ENCODE measurements at places on chromosomes 13 and 19. TPM values are rescaled to one million over a fixed set of nuclear protein-coding genes. Genes with fewer than 3 reads are reported as not detected.

DNA sequence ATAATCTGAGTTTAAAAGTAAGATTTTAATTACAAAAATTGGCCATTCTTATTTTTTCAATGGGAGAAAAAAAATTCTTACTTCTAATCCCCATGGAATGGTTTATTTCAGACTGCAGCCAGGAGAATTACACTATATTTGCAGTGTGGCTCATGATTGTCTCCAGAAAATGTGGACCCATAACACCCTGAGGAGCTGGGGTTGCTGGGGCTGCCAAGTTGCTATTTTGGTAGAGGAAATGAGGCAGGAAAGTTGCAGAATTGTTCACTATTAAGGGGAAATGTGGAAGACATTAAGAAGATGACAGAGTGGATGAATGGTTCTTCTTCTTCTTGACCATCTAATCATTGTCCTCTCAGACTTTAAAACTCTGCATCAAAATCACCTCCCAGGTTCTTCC is 4.6 kb upstream of the SCEL start:
- no peaks in the 10 kb centered on the region for H3K36me3 ChIP-seq
- no peak overlapping the region for H3K4me3 ChIP-seq
- H3K27ac ChIP-seq: no peak overlapping the region
- no peaks in the 10 kb centered on the region for H3K27me3 ChIP-seq
- DNase-seq: no peak

The EFNA2 gene
- total RNA-seq: not detected

The PRR22 gene
- total RNA-seq: 6.4 TPM

DNA sequence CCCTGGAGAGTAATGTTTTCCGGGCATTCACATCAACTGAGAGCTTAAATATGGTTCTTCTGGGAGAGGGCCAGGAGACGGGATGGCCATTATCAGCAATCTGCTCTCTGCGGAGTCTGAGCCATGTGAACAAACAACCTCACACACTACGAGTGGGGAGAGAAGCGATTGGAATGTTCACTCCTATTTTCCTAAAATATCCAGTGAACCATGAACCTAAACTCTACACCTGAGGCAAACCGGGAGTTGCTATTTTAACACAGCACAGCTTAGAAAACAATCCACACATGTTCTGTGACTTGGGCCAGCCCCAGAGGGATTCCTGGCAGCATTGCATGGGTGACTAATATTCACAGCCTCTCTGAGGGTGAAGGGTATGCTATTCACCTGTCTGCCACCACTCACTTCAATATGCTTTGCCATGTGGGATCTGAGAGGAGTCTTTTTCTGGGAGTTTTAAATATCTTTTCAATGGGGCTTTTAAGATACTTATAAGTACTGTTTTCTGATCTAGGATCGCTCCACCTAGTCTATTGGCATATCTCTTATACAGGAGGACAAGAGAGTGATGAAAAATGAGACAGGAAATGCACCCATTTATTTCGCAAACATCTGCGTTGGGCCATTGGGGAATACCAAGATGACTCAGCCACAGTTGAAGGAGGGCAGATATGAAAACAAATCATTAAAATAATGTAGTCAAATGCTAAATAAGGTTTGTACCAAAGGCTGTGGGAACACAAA is 72.6 kb upstream of the SERP2 start:
- H3K4me1 ChIP-seq: peaks cover 56% of the 10 kb centered on the region
- no peaks in the 10 kb centered on the region for H3K27me3 ChIP-seq
- peak overlapping the region; percentile 52 for H3K4me3 ChIP-seq
- peaks cover 5% of the 10 kb centered on the region for H3K36me3 ChIP-seq
- DNase-seq: peak; percentile 98
- peak overlapping the region; percentile 88 for H3K27ac ChIP-seq

The RNF113B gene
- not detected for total RNA-seq

- no peak overlapping the region for H3K4me3 ChIP-seq
- H3K27me3 ChIP-seq: no peaks in the 10 kb centered on the region
- peaks cover 77% of the 10 kb centered on the region for H3K36me3 ChIP-seq
- DNase-seq: no peak
- no peak overlapping the region for H3K27ac ChIP-seq
Observed at GRCh38 chr13:109751477-109751876, 34.9 kb downstream of the IRS2 start.

- no peak for DNase-seq
- H3K27me3 ChIP-seq: no peaks in the 10 kb centered on the region
- H3K27ac ChIP-seq: peak overlapping the region; percentile 25
- H3K36me3 ChIP-seq: peaks cover 48% of the 10 kb centered on the region
Observed at GRCh38 chr19:18160493-18160970, 7.6 kb downstream of the PIK3R2 start.

The SHD gene
- total RNA-seq: not detected

The PSPN gene
- 1.1 TPM for total RNA-seq

- no peaks in the 10 kb centered on the region for H3K36me3 ChIP-seq
- H3K27ac ChIP-seq: no peak overlapping the region
- H3K4me3 ChIP-seq: no peak overlapping the region
- no peak for DNase-seq
- H3K4me1 ChIP-seq: no peaks in the 10 kb centered on the region
- H3K27me3 ChIP-seq: no peaks in the 10 kb centered on the region
Observed at GRCh38 chr13:69108486-69108885, 999.1 kb upstream of the ATXN8OS start.

- no peak overlapping the region for H3K4me3 ChIP-seq
- H3K27ac ChIP-seq: no peak overlapping the region
- H3K4me1 ChIP-seq: peaks cover 10% of the 10 kb centered on the region
- DNase-seq: peak; percentile 64
- H3K27me3 ChIP-seq: no peaks in the 10 kb centered on the region
Observed at GRCh38 chr19:17423429-17424208, 3.8 kb downstream of the MVB12A start.

DNA sequence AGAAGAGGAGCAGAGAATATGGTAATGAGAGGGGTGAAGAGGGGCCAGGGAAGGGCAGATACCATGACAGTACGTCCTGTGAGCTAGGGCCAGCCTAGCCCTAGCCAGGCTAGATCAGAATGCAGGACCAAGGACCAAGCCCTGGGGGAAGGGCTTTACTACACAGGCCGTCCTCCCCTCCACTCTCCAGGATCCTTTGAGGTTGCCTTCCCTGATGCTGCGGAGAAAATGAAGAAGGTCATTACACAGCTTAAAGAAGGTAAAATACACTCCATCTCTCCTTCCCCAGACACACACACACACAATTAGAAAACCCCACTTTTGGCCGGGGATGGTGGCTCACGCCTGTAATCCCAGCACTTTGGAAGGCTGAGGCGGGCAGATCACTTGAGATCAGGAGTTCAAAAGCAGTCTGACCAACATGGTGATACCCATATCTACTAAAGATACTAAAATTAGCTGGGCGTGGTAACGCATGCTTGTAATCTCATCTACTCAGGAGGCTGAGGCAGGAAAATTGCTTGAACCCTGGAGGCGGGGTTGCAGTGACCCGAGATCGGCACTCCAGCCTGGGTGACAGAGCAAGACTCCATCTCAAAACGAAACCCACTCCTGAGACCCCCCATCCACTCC is 8.5 kb downstream of the SPACA6 start:
- peaks cover 64% of the 10 kb centered on the region for H3K36me3 ChIP-seq
- H3K4me3 ChIP-seq: no peak overlapping the region
- H3K27me3 ChIP-seq: no peaks in the 10 kb centered on the region
- peak overlapping the region; percentile 90 for H3K27ac ChIP-seq
- no peak for DNase-seq

GRCh38 chr13:60924856-60925255 is 490.8 kb downstream of the PCDH20 start:
- peaks cover 6% of the 10 kb centered on the region for H3K4me1 ChIP-seq
- H3K36me3 ChIP-seq: no peaks in the 10 kb centered on the region
- H3K27me3 ChIP-seq: no peaks in the 10 kb centered on the region
- H3K4me3 ChIP-seq: no peak overlapping the region
- no peak overlapping the region for H3K27ac ChIP-seq

The CAB39L gene
- total RNA-seq: 11.1 TPM

- H3K36me3 ChIP-seq: no peaks in the 10 kb centered on the region
- no peak overlapping the region for H3K27ac ChIP-seq
- H3K27me3 ChIP-seq: no peaks in the 10 kb centered on the region
Observed at GRCh38 chr19:54376610-54377285, 12.0 kb upstream of the LAIR1 start.

GRCh38 chr13:106484537-106485193 is 50.8 kb downstream of the EFNB2 start:
- H3K27ac ChIP-seq: no peak overlapping the region
- H3K36me3 ChIP-seq: peaks cover 14% of the 10 kb centered on the region
- DNase-seq: no peak
- no peaks in the 10 kb centered on the region for H3K27me3 ChIP-seq

DNA sequence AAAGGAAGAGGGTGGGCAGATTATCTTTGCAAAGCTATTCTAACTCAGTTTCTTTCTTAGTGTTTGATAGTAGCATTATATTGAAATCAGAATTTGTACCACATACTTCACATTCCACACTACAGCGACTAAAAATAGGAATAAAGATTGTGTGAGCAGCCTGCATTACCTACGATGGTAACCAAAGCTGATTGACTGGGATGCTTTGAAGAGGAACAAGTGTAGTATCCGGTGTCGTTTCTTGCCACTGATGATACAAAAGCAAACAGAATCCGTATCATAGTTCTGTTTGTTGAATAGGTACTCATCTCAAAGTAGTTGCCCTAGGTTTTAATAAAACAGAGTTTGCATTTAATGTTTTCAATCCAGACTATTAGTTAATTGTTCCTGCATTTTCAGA is 51.2 kb downstream of the FLT3 start:
- H3K27me3 ChIP-seq: no peaks in the 10 kb centered on the region
- H3K4me1 ChIP-seq: peaks cover 6% of the 10 kb centered on the region
- H3K27ac ChIP-seq: no peak overlapping the region
- H3K36me3 ChIP-seq: no peaks in the 10 kb centered on the region

The PRODH2 gene
- total RNA-seq: not detected

The FPR2 gene
- total RNA-seq: not detected

DNA sequence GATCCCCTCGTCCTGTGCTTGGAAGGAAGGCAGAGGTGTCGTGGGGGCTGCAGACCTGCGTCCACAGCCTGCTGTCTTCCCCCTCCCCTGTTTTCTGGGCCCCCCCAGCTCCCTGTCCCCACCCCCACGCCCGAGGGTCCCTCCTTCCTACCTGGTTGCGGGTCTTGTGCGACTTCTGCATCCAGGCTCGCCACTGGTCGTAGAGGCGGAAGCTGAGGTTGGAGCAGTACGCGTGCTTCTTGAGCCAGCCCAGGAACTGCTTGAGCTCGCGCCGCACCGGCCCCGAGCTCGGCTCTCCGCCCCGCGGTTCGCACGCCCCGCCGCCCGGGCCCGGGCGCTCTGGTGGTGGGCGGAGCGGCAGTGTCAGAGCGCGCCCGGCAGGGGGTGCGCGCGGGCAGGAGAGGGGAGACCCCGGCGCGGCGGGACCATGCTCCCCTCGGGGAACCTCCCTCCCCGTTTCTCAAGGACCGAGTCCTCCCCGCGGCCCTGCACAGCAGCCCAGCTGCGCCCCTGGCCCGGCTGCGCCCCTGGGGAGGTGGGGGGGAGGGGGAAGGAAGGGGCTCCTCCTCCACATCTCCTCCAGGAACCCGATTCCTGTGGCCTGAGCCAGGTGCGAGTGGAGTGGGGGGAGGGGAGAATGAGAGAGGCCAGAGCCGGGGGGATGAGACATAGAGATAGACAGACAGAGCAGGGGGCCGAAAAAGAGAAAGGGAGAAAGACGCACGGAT is 5.7 kb downstream of the REX1BD start:
- H3K27me3 ChIP-seq: no peaks in the 10 kb centered on the region
- DNase-seq: peak; percentile 73
- no peak overlapping the region for H3K27ac ChIP-seq
- H3K36me3 ChIP-seq: peaks cover 16% of the 10 kb centered on the region
- H3K4me1 ChIP-seq: peaks cover 17% of the 10 kb centered on the region
- no peak overlapping the region for H3K4me3 ChIP-seq

The COMP gene
- total RNA-seq: not detected

DNA sequence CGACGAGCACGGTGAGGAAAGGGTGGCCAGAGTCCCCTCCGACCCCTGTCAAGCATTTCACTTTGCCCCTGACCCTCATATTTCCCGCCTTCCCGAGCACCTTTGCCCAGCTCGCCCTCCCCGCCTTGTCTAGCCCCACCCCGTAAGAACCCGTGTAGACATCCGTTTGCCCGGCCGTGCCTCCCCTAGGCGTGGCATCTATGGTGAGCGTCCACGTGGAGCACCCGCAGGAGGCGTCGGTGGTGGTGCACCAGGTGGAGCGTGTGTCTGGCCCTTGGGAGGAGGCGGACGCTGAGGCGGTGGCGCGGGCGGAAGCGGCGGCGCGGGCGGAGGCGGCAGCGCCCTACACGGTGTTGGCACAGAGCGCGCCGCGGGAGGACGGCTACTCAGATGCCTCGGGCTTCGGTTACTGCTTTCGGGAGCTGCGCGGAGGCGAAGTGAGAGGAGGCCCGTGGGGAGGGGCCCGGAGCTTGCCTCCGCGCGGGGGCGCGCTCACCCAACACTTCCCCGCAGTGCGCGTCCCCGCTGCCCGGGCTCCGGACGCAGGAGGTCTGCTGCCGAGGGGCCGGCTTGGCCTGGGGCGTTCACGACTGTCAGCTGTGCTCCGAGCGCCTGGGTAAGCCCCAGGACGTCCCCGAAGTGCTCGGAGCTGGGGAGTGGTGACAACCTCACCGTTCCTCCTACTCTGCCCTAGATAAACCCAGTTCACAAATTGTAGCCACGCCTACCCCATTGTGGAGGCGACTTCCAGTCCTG is 4.2 kb downstream of the LTBP4 start:
- H3K36me3 ChIP-seq: peaks cover 11% of the 10 kb centered on the region
- H3K4me1 ChIP-seq: peaks cover 54% of the 10 kb centered on the region
- peak; percentile 94 for DNase-seq
- H3K27ac ChIP-seq: peak overlapping the region; percentile 89
- H3K27me3 ChIP-seq: no peaks in the 10 kb centered on the region

DNA sequence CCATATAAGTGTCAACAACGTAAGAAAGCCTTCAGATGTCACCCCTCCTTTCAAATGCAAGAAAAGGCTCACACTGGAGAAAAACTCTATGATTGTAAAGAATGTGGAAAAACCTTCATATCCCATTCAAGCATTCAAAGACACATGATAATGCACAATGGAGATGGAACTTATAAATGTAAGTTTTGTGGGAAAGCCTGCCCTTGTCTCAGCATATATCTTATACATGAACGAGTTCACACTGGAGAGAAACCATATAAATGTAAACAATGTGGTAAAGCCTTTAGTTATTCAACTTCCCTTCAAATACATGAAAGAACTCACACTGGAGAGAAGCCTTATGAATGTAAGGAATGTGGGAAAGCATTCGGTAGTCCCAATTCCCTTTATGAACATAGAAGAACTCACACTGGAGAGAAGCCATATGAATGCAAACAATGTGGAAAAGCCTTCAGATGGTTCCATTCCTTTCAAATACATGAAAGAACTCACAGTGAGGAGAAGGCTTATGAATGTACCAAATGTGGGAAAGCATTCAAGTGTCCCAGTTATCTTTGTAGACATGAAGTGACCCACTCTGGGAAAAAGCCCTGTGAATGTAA is 11.1 kb downstream of the ZNF844 start:
- H3K4me3 ChIP-seq: no peak overlapping the region
- no peaks in the 10 kb centered on the region for H3K4me1 ChIP-seq
- H3K27ac ChIP-seq: no peak overlapping the region
- no peaks in the 10 kb centered on the region for H3K36me3 ChIP-seq
- DNase-seq: no peak
- no peaks in the 10 kb centered on the region for H3K27me3 ChIP-seq

Measured in MCF 10A (cell line).